ENCODE measurements at places on chromosomes 1 and 21.

GRCh38 chr1:117632269-117633067, 26.6 kb downstream of the TENT5C start:
- no peak for DNase-seq

- DNase-seq: no peak
Measured at GRCh38 chr21:30468900-30469714, 11.1 kb downstream of the KRTAP19-1 start.

- DNase-seq: no peak
Measured at GRCh38 chr1:79981481-79981880, 975.0 kb upstream of the ADGRL4 start.

DNA sequence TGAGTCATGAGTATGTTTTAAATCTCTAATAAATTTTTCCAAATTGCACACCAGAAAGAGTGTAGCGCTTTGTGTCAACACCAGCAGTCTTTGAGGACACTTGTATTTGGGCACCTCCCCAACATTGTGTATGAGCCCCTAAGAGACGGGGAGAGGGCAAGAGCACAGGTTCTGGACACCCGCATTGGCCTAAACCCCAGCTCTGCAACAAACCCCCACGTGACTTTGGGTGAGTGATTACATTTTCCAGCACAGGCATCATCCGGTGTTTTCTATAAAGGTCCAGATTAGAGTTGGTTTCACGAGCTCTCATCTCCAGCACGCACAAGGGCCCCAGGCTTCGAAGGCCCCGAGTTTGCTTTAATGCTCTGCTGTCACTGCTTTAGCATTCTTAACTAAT, 66.3 kb upstream of the SLC45A1 start:
- DNase-seq: no peak

- DNase-seq: no peak
Measured at GRCh38 chr21:22342889-22343288, 1344.7 kb downstream of the NCAM2 start.

DNA sequence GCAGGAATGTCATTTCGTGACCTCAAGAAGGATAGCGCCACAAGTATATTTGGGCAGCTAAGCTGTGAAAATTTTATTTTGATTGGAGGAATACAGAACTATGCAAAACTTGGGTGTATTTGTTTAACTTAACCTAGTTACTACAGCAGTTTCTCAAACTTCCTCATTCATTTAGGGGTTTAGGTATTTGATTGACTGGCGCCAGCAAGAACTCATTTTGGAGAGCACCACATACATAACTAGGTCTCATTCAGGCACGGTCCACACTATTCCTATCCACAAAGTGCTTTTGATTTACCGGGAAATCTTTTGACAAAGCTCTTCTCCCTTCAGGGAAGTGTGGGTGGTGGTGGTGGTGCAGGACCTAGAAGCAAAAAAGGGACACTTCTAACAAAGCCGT, 155.1 kb upstream of the NRIP1 start:
- DNase-seq: no peak

All from stimulated activated CD4-positive, alpha-beta T cell treated with anti-CD3 and anti-CD28 coated beads, Interleukin-1b, Interleukin-23, amount 100 ng/mL, for 1 hour (primary cell).